ENCODE measurements at places on chromosomes 5 and 9.

DNA sequence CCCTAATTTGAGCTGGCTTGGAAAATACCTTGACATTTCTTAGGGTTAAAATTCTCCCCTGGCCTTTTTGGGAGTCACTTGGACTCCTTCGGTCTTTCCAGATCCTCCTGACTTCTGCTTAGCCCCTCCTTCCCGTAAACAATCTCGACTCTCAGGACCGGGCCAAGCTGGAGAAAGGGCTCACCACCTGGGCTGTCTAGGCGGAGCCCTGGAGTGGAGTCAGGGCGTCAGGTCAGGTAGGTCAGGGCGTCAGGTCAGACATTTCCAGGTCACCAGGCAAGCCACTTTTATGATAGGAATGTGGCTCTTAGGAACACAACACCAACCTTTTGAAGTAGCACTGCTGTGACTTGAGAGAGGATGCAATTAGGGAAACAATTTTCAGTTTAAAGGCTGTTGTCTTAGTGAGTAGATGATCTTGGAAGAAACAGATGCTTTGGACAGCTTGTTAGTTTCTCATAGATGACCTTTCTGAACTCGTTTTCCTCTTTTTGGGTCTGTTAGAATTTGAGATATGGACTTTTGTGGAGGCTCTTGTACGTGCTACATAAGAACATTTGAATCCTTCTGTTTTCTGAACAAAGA lies 12.8 kb downstream of the OSTF1 start:
- no peak for DNase-seq

DNA sequence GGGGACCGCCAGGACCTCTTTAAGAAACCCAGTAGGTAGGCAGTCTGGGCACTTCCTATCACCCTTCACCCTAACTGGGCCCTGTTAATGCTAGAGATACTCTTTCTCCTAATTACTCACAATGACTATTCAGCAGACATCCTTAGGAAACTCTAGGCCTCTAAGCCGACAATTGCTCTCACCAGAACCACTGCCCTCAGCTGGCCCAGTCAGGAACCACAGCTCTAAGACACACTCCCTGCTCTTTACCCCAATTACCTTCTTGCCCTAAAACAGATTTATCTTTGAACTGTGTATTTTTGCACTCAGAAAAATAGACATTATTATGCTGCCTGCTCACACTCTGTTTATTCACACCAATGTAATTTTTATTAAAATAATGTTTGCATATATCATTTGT lies 432.6 kb upstream of the SLC30A5 start:
- DNase-seq: no peak

DNA sequence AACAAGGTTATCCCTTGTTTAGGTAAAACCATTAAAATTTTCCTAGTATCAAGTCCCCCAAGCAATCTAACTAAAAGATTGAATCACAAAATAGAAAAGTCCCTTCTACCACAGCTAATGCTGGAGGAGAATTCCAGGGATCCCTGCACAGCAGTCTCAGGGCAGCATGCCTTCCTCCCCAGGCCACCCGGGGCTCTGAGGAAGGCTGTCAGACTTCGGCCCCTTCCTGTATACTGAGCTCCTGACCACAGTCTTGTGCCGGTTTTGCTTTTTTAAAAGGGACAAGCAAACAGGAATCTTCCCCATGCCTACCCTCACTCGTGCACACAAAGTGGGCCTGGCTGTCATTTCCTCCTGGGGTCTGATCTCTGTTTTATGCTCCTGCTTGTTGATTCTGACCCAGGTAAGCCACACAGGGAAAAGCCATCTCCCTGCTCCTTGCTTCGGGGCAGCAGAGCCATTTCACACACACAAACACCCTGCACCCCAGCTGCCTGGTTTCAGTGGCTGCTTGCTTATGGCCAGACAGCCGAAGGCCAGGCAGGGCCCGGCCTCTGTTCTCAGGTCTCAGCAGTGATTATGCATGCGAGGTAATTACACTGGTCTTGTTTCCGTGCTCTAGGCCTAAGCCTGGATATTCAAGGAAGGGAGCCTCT lies 211.9 kb downstream of the NXNL2 start:
- no peak for DNase-seq

DNA sequence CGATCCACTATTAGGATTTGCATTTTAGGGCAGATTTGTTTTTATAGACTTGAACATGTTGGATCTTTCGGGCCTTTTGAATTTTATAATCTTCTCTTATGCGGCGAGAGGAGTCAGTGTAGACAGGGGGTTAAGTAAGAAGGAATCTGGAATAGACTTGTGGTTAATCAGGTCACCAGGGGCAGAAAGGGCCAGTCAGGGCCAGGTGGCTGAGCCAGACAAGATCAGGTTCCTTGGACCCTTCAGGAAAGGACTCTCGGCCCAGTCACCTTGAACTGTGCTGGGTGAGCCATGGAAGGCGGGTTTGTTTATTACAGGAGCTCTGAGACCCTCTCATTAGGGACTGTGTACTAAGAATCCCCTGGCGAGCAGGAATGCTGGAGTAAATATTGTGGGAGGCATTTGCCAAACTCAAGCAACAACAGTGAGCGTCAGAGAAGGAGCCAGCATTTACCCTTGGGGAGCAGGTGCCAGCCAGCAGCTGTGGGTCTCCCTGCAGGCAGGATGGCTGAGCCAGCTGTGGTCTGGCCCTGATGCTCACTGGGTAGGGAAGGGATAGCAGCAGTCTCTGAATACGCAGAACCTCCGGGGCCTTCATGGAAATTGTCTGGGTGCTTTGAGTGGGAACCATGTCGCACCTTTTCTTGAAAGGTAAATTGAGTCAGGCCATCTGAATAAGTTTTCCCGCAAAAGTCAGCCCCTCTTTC lies 79.2 kb downstream of the UBE2QL1 start:
- DNase-seq: no peak

GRCh38 chr9:136566901-136567300 lies 21.1 kb upstream of the NOTCH1 start:
- DNase-seq: no peak

- no peak for DNase-seq
Measured at GRCh38 chr5:169873642-169874041, 106.7 kb downstream of the INSYN2B start.

- DNase-seq: no peak
Measured at GRCh38 chr9:104367507-104367906, 136.6 kb upstream of the OR13F1 start.

GRCh38 chr5:179727106-179727505 lies 5.5 kb upstream of the MAML1 start:
- DNase-seq: no peak

- DNase-seq: no peak
Measured at GRCh38 chr9:131965841-131966240, 113.8 kb downstream of the MED27 start.

DNA sequence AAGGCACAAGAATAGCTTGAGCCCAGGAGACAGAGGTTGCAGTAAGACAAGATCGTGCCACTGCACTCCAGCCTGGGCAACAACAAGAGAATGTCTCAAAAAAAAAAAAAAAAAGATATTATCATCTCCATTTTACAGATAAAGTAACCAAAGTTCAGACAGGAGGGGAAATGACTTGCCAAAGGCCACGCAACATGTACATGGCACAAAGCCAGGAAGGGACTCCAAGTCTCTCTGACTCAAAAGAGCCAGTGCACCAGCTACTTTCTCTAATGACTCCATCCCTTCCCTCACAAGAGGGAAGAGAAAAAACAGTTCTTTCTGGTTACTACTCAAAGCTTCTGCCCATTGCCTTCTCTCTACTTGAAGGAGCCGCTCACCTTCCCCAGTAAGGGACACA lies 34.1 kb downstream of the SIL1 start:
- no peak for DNase-seq

DNA sequence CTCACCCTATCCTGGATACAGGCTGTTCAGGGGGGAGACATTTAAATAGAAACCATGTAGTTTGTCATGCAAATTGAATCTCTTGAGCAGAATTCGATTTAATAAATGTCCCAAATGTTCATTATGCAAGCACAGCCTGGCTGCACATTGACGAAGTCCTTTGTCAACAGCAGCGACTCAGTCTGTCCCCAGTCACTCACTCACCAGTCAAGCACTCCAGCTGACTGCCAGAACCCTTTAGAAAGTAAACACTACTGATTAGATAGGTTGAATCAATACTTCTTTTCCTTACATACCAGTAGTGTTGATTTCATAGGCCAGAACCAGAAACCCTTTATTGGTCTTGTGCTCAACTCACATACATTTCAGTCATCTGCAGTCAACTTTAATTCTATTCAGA lies 27.5 kb downstream of the CDH6 start:
- no peak for DNase-seq

- DNase-seq: no peak
Measured at GRCh38 chr9:20391208-20391607, 231.1 kb downstream of the MLLT3 start.

DNA sequence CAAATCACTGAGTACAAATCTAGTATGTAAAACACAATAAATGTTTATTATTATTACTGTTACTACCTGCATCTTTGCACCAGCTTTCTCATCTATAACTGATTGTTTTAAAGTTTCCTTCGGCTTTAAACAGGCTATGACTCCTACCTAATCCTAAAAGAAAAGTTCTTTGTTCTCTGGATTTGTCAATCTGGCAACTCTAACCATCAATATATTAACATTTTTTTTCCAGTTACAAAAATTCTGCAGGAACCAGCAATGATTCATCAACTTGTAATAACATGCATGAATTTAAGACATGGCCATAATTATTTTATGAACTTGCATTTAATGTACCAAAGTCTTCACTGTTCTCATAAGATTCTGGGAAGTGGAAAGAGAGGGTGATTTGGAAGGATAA lies 228.5 kb downstream of the PIK3R1 start:
- no peak for DNase-seq

DNA sequence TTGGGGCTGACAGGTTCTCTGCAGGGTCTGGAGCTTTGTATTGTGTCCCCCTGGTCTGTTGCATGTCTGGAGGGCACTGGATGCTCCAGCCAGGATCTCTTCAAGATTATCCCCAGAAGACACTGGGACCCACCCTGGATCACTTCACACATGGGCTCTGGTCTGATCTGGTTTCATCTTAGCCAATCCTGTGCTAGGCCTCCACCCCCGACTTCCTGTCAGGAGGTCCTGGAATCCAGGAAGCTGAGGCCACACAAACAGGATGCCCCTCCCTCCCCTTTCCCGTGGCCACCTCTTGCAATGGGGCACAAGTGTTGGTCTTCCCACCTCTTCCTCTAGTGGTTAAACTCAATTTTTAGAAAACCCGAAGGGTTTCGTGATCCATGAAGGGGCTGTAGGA lies 242.6 kb upstream of the MVB12B start:
- no peak for DNase-seq

DNA sequence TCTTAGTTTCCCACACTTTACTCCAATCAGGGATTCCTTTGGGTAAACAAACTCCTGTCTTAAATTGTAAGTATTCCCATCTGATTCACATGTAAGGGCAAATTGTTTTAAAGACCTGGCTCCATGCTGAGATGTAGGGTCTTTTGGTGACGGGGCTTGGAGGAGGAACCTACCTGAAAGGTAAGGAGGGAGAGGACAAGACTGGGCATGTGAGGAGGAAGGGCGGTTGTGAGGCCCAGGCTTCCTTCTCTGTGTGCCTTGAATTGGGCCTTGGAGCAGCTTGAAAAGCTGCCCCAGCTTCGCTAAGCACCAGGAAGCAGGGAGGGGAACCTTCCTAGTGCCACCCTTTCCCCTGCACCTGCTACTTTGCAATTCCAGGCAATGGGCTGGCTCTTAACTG lies 86.8 kb downstream of the C9orf152 start:
- no peak for DNase-seq

DNA sequence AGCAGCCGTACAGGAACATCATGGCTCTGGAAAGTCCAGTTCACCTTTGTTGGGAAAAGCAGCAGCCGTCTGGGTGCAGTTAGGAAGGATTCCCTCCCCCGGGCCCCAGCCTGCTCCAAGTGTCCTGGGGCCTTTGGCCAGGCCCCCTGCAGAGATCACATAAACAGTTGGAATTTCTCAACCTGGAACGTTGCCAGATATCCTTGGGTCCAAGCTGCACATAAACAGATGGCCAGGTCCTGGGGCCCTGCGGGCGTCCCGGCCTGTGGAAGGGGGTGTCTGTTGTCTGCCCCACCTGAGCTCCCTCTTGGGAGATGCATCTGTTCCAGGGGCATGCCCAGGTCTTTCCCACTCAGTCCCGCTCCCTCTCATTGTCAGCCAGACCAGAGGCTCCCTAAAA lies 92.7 kb downstream of the COL5A1 start:
- no peak for DNase-seq

DNA sequence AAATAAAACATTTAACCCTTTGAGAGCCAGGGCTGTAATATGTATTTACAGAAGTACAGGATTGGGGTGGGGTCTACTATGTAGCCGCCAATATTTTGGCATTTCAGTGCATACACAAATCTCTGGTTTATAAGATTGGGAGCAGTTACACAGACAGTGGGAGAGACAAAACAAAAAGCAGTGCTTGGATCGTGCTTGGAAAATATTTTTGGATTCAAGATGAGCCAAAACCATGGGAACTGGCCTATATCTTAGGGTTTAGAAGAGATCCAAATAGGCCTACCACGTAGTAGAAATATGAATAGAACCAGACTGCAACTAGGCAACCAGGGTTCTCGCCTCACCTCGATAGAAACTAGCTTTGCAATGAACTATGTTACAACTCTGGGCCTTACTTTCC lies 169.6 kb downstream of the SLC12A2 start:
- DNase-seq: no peak

DNA sequence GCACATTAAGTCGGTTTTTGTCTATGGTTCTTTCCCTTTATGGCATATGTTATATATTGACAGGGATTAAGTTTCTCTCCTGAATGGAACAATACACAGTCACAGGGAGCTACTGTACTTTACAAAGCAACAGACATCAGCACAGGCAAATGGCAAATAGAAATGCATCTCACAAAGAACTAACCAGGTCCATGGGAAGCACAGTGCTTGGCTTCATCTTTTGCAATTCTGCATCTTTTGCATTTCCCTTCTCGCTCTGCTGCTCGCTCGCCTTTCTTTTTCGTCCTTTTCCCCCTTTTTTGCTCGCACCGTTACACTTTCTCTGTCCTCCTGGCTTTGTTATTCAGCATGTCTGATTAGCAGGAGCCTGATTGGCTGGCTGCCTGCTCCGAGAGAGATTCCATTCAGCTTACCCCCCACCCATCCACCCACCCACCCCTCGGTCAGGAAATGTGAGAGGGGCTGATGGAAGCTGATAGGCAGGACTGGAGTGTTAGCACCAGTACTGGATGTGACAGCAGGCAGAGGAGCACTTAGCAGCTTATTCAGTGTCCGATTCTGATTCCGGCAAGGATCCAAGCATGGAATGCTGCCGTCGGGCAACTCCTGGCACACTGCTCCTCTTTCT lies at the start of gene ADAMTSL1:
Gene ADAMTSL1, plus strand, starts transcription at position 502 of the 628 bp plus-strand sequence. Its CDS starts 80 bp downstream, at position 582.
- no peak for DNase-seq

- no peak for DNase-seq
Measured at GRCh38 chr9:22111954-22112247, 102.8 kb upstream of the CDKN2B start.

GRCh38 chr5:80254767-80255430 lies 949 bp downstream of the SERINC5 start:
- DNase-seq: no peak

GRCh38 chr9:72280913-72281500 lies 84.0 kb downstream of the ZFAND5 start:
- DNase-seq: peak; percentile 66
